ENCODE measurements at places on chromosomes 5 and 9.
A peak's percentile ranks its signal among the peaks of the same experiment; 100 is the strongest.

DNA sequence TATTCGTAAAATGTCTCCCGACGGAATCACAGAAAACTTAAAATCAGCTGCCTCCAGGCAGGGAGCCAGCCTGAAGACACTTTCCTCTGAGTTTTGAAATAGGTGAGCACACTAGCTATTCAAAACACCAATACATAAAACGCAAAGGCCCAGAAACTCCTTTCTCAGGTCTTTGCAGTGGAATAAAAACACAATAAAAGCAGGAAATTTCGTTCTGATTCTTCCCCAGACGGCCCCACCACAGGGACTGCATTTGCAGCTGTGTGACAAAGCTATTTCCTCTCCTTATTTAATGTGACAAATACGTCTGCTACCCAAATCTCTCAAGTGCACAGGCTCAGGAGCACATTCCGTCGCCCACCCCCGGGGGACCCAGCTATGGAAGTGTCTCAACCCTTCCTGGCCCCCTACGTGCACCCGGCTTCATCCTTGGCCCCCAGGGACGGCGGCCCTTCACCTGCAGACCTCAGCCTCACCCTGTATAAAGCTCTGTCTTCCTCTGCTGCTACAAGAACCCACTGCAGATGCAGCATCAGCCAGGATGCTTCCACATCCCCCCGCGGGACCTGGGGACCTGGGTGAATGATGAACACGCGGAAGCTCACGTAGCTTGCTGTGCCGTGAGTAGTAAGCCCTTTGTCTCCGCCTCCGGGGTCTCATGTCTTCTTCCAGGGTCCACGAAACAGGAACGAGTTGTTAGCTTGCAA, 24.9 kb downstream of the AHRR start:
- no peak for DNase-seq

- DNase-seq, result no peak
These were observed 547.6 kb downstream of the RAB3C start for GRCh38 chr5:59130431-59130830.

DNA sequence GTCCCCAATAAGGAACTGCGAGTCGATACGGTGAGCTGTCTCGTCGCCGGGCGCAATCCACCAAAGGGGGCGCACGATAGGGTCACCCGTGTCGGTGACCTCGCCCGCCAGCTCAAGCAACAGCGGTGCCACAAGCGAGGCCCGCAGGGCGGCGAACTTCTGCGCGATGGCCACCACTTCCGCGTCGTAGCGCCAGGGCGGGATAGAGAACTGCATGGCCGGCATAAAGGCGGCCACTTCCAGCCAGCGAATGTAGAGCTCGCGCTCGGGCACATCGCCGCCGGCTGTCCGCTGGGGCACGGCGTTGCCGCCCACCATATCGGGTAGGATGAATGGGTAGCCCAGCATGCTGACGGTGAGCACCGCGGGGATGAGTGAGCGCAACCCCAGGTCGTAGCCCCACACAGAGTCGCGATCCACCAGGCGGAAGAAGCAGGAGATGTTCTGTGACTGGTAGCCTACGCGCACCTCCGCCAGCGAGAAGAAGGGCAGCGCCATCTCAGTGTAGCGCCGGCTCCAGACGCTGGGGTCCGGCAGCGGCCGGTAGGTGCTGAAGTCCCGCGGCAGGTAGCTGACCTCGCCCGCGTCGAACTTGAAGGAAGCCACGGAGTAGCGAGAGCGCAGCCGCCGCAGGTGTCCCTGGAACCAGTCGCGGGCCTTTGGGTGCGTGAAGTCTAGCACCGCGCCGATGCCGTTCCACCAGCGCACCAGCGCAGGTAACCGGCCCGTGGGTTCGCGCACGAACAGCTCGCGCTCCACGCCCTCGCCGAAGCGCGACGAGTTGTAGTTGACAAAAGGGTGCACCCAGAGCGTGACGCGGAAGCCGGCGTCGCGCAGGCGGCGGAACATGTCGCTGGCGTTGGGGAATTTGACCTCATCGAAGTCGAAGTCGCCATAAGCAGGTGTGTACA, 5.5 kb downstream of the MYORG start:
- no peak for DNase-seq

GRCh38 chr5:109143031-109143430, 266.7 kb downstream of the PJA2 start:
- DNase-seq, result no peak

DNA sequence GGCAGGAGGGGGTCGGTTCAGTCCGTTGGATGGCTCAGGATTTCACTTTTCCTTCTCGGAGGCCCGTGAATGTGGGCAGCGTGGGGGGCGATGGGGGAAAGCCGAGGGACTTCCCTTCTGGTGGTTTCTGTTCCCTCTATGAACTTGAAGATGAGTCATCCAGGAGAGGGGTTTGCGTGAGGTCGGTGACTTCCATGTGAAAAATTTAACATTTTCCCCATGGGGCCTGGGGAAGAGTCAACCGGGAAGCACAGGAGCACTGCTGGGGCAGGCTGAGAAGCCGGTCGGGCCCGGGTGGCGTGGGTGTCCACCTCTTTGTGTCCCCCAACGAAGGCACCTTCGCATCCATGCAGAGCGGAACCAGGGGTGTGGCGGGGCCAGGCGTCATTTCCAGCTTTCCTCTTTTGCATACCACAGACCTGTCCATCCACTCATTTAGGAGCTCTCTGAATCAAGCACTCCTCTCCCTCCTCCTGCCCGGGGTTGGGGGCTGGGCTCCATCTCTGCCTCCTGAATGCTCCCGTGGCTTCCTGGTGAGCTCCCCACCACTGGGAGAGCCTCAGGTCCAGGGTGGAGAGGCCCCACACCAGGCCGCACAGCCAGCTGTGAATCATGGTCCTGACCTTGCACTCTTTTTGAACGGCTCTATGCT, 68.4 kb downstream of the ANKRD33B start:
- DNase-seq, result no peak

GRCh38 chr9:92718086-92719001, 46.3 kb downstream of the BICD2 start:
- no peak for DNase-seq

- DNase-seq, result no peak
These were observed 29.3 kb upstream of the OBP2B start for GRCh38 chr9:133238272-133238850.

DNA sequence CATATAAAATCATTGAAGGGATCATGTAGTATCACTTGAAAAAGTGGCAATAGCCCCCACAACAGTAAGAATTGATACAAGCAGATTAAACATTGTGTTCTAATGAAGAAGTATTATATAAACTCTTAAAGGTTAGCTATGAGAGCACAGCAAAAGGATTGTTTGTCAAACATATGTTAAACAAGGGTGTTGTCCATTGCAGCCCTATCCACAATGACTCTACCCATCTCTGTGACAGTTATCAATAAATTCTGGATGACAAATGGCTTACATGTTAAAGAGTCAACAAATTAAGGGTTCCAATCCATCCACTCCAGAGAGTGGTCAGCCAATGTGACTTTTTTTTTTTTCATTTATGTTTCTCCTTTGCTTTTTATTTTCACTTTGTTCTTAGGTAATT, 238.7 kb downstream of the SEMA5A start:
- no peak for DNase-seq

GRCh38 chr9:127509261-127509954, 58.1 kb downstream of the LRSAM1 start:
- DNase-seq, result no peak

DNA sequence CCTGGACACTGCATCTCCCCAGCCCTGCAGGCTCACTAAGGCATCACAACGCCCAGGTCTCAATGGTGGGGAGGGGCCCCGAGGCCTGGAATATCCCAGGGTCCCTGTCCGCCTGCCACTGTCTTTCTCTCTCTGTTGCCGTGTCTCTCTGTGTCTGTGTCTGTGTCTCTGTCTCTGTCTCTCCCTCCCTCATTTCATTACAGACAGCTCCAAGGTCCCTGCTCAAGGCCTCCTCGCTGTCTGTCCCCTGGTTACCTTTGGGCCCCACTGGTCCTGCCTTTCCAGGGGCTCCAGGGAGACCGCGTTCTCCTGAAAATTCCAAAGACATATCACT, 3.2 kb downstream of the FCN1 start:
- no peak for DNase-seq

GRCh38 chr9:16145196-16145950, 592.5 kb downstream of the CCDC171 start:
- no peak for DNase-seq

DNA sequence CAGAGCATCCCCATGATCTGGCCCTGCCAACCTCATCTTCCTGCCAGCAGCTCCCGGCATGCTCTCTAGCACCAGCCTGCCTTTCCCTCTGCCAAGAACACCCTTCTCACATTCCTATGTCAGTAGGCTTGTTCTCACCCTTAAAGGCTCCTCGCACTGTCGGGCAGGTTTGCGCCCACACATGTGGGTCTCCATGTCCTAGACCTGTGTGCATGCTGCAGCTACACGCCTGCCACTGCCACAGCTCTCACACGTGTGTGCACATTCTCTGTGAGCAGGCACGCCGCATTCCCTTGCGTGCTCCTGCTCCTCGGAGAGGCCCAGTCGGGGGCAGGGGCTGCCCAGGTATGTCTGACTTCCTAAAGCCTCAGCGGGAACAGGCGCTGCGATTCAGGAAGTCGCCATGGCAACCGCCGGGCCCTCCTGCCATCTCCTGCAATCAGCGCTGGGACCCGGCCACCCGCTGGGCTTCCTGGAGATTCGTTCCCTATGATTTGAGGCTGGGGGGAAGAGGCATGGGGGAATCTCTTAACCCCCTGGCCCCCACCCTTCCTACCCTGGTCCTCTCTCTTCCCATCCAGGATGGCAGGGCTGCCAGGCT, 28.1 kb downstream of the NDUFA8 start:
- DNase-seq, result no peak

GRCh38 chr9:114347675-114348074, 18.0 kb downstream of the ORM2 start:
- DNase-seq, result peak; percentile 77

DNA sequence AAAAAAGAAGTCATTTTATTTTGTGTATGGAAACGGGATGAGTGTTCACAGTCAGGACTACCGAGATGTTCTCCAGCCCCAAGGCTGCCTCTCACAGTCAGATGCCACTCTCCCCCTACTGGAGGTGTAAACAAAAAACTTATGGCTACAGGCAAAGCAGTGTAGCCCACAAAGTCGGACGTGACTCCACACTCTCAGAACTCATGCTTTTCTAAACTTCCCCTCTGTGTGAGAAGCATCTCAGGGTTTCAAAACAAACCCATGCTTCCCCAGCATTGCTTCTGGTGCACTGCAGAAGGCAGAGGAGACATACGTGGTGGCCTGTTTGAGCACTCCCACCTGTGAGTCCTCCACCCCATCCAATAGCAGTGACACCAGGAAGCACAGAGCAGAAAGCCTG, 580.3 kb downstream of the BNC2 start:
- no peak for DNase-seq

GRCh38 chr5:130425424-130425823, 521.2 kb downstream of the CHSY3 start:
- no peak for DNase-seq

DNA sequence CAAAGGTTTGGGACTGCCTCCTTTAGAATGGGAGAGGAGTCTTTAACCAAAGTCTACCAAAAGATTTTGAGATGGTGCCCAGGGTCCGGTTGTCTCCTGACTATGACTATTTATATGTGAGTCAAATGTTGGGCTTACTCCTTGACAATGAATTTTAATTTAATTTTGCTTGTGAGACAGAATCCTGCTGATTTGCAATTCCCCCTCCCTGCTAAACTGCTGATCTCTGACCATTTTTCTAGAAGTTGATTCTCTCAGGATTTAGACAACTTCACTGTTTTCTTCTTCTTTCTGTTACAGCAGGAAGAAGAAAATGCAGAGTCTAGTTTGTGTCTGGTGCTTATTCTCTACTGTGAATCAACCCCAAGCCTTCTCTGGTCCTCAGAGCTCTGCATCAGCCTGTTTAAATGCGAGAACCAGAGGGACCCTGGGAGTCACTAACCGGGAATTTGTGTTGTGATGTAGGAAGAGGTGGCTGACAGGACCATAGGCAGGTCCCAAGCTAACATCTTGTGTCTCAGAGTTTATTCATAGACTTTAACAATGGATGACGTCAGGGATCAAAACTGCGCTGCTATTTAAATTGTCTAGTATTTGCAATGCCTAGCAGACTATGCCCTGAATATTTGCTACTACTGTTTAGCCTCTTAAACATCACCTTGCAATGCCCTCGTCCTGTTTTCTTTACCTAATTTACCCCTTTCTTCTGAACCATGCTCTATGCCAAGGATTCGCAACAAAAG, 124.0 kb upstream of the TAF11L2 start:
- no peak for DNase-seq

GRCh38 chr5:96522635-96523355, 89.7 kb upstream of the PCSK1 start:
- DNase-seq, result no peak

- DNase-seq, result no peak
These were observed 31.5 kb downstream of the PAX5 start for GRCh38 chr9:37002413-37003217.

GRCh38 chr9:69079186-69079585, 43.6 kb downstream of the FXN start:
- no peak for DNase-seq

GRCh38 chr5:35884773-35885172, 28.1 kb downstream of the IL7R start:
- no peak for DNase-seq

DNA sequence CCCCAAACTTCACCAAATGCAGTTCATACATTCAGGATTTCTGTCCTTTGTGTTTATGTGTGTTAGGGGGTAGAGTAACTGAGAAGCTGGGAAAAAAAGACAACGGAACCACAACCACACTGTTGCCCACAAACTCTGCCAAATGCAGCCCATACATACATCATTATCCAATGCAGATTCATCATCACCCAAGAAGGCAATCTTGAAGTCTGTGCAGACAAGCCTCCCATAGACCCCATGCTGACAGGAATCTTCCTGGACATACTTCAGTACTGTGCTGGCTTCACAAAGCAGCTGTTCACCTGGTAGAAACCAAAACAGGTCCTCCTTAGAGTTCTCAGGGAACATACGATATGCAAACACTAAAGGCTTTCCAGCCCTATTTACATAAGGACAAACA, 38.9 kb downstream of the MTMR12 start:
- DNase-seq, result no peak

GRCh38 chr5:103006921-103007320, 113.0 kb downstream of the GIN1 start:
- DNase-seq, result no peak

GRCh38 chr9:130205912-130206311, 33.7 kb downstream of the NCS1 start:
- no peak for DNase-seq

DNA sequence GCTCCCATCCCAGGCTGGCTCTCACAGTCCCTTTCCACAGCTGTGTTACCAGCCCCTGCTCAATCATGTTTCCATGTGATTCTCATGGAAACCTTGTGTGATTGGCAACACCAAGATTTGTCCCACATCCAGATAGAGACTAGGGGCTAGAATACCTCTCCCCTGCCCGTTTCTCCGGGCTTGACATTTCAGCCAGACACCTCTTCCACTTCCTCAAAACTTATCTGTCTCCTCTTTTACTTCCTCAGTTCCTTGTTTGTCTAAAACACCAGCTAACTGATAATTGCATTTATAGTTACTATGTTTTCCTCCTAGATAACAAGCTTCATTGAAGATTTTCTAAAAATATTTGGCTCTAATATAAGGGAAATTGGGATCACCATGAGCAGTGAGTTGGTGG, 16.6 kb upstream of the KCNMB1 start:
- no peak for DNase-seq

GRCh38 chr5:96008987-96009647, 47.5 kb upstream of the ELL2 start:
- DNase-seq, result no peak

GRCh38 chr9:15430920-15431844, 8.5 kb downstream of the SNAPC3 start:
- no peak for DNase-seq

All from substantia nigra (tissue), 51 donors.